ENCODE measurements at places on chromosomes 11 and 22.

DNA sequence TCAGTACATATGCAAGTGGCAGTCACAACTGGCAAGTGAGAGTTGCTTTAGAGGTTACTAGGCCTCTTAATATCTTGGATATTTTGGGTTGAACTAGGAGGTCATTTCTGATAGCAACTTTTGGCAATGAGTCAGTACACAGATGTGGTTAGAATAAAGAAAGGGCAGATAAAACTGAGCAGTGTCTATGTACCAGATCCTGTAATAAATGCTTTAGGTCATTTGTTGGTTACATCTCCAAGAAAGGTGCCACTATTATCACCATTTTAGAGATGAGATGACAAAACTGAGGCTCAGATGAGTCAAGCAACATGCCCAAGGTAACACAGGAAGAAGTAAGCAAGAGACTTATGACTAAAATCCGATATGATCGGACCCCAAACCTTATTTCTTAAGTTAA is 25.0 kb downstream of the MAML2 start:
- DNase-seq, result no peak

DNA sequence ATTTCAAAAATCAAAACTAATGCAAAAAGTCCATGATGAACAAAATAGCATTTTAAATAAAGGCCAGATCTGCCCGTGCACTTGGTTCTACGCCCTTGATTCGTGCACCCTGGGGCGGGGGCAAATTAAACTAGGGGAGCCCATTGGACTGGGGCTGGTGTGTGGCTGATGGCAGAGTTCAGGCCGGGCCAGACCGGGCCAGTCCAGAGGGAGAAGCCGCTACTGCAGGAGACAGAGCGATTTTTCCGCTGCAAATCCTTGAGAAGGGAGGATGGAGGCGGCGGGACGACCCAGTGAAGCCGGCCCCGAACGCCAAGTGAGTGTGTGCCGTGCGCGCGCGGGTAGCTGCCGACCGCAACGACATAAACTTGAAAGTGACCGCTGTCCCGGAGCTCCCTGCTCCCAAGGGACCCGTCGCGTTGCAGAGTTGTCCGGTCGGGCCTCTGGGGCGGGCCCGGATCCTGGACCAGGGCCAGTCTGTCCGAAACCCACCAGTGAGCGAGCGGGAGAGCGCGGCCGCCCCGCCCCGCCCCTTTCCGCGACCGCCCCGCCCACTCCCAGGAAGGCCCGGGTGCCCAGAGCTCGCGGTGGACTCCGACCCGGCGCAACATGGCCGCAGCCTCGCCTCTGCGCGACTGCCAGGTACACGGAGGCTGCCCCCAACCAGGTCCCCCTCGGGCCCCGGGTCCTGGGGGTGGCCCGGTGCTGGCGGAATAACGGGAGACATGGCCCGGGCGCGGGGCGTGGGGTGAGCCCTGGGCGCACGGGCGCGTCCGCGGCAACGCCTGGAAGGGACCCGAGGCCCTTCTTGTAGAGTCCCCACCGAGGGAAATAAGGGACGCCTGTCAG is at the start of gene TTC38:
Gene TTC38 (plus strand): TSS at position 578 of the 849 bp plus-strand sequence. CDS start 32 bp downstream, at position 610.
- DNase-seq, result peak; percentile 20

DNA sequence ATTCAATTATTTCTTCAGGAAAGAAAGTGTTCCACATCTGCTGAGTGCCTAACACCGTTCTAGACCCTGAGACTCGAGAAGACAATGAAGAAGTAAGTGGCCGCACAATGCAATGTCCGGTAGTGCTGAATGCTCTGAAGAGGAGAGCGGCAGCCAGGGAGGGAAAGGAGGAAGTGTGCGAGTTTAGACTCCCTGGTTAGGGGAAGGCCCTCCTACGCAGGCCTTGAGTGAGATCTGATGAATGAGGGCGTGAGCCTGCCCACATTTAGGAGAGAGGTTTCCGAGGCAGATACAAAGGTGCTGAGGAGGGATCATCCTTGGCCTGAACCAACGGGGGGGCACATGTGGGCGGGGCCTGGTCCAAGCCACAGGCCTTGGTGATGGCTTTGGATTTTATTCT is 558.6 kb downstream of the NTM start:
- DNase-seq, result no peak

- no peak for DNase-seq
These were observed 21.3 kb downstream of the MORC2 start for GRCh38 chr22:30947173-30947815.

- DNase-seq, result no peak
These were observed 138.8 kb downstream of the AASDHPPT start for GRCh38 chr11:106216281-106216680.

All from NCI-H2029 (cell line).